ENCODE measurements at places on chromosomes 7 and 10. TPM values are rescaled to one million over a fixed set of nuclear protein-coding genes. Genes with fewer than 3 reads are reported as not detected.

The DKK1 gene
- total RNA-seq: 2.5 TPM

The CRHR2 gene
- 2.8 TPM for total RNA-seq

The CCDC71L gene
- 63.2 TPM for total RNA-seq

The HABP2 gene
- not detected for total RNA-seq

The PSAP gene
- total RNA-seq: 426 TPM

The SORCS3 gene
- 23.5 TPM for total RNA-seq

The C10orf105 gene
- total RNA-seq: 0.31 TPM

The HTRA1 gene
- total RNA-seq: 50.1 TPM

The ITIH5 gene
- total RNA-seq: 12.2 TPM

The SHTN1 gene
- total RNA-seq: 109 TPM

The GRID2IP gene
- 1.3 TPM for total RNA-seq

The GJC3 gene
- not detected for total RNA-seq

The TRPV6 gene
- total RNA-seq: 0.94 TPM

The GCK gene
- 5.3 TPM for total RNA-seq

The PSMC2 gene
- total RNA-seq: 104 TPM

The MEOX2 gene
- not detected for total RNA-seq

The EGFR gene
- total RNA-seq: 19.7 TPM

The ANXA8 gene
- not detected for total RNA-seq

The PPP1R17 gene
- 5.0 TPM for total RNA-seq

The EXOSC1 gene
- 39.1 TPM for total RNA-seq

The FAM131B gene
- 99.5 TPM for total RNA-seq

The RELN gene
- 67.9 TPM for total RNA-seq

The CHCHD2 gene
- total RNA-seq: 137 TPM

The TRIM73 gene
- 11.0 TPM for total RNA-seq

The PPP1R9A gene
- 109 TPM for total RNA-seq

The NEUROG3 gene
- not detected for total RNA-seq

The LRRC17 gene
- 11.3 TPM for total RNA-seq

The CTAGE4 gene
- 1.6 TPM for total RNA-seq

The NACAD gene
- total RNA-seq: 13.5 TPM

The FAM13C gene
- total RNA-seq: 41.6 TPM

The RABGEF1 gene
- 52.6 TPM for total RNA-seq

The PARD3 gene
- total RNA-seq: 27.5 TPM

The MKI67 gene
- 8.5 TPM for total RNA-seq

The ERLIN1 gene
- 14.4 TPM for total RNA-seq

The CD36 gene
- 12.2 TPM for total RNA-seq

The LIPF gene
- total RNA-seq: not detected

The FAM221A gene
- total RNA-seq: 16.9 TPM

The C10orf62 gene
- total RNA-seq: not detected

The TCERG1L gene
- total RNA-seq: 1.3 TPM

The CLRN3 gene
- not detected for total RNA-seq

The ADRB1 gene
- 2.5 TPM for total RNA-seq

The AMZ1 gene
- total RNA-seq: 2.5 TPM

The SUGCT gene
- total RNA-seq: 1.9 TPM

The CCDC146 gene
- 23.5 TPM for total RNA-seq

The NXPH1 gene
- 33.5 TPM for total RNA-seq

The GSDME gene
- 46.6 TPM for total RNA-seq

The NANOS1 gene
- total RNA-seq: 2.8 TPM

The CAMK2B gene
- 94.5 TPM for total RNA-seq

The GDF10 gene
- total RNA-seq: 6.3 TPM

The CRTAC1 gene
- 5.0 TPM for total RNA-seq

The PRPS1L1 gene
- not detected for total RNA-seq

Measured in parietal lobe (tissue), 2 donors.